ENCODE measurements at places on chromosomes 5 and 9.

GRCh38 chr5:154734370-154735248, 20.6 kb upstream of the LARP1 start:
- no peak for DNase-seq

DNA sequence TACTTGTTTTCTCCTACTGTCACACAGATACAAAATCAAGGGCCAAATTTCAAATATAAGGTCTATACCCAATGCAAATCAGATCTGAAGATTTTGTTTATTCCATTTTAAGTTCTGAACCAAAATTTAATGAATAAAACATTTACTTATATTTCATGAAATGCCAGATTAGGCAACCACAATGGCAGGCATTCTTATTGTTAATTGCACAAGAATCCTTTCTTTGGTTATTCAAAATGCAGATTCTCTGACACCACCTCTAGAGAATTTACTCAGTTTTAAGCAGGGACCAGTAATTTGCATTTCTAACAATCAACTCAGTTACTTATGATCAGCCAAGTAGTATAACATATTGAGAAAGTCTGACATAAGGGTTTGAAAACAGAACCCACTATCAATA, 972.4 kb upstream of the ACO1 start:
- DNase-seq = no peak

GRCh38 chr5:79261897-79262296, 26.0 kb downstream of the JMY start:
- DNase-seq = no peak

DNA sequence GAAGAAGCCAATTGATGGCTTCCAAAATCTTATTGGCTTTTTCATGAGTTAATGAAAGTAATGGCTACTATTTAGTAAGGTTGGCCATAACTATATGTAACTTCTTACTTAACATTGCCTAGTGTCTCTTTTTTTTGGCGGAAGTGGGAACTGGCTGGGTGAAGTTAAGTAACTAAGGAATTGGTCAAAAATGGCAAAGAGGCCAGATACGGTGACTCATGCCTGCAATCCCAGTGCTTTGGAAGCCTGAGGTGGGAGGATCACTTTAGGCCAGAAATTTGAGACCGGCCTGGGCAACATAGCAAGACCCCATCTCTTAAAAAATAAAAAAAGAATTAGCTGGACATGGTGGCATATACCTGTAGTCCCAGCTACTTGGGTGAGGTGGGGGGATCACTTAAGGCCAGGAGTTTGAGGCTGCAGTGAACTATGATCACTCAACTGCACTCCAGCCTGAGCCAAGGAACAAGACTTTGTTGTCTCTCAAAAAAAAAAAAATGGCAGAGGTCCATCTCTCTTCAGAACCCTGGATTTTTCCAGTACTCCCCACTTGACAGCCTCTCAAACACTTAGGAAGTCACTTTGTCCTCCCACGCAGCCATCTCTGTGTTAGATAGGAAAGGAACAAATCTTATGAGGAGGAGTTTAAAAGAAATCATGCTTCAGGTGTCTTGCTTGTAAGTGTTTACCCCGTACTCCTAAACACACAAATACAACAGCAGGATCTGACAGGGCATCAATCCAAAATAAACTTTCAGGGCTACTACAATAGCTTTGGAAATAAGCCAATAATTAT, 75.7 kb downstream of the TEK start:
- DNase-seq = peak; percentile 24
